Brain pericyte (primary cell): ENCODE measurements at places on chromosomes 12 and 14.

DNA sequence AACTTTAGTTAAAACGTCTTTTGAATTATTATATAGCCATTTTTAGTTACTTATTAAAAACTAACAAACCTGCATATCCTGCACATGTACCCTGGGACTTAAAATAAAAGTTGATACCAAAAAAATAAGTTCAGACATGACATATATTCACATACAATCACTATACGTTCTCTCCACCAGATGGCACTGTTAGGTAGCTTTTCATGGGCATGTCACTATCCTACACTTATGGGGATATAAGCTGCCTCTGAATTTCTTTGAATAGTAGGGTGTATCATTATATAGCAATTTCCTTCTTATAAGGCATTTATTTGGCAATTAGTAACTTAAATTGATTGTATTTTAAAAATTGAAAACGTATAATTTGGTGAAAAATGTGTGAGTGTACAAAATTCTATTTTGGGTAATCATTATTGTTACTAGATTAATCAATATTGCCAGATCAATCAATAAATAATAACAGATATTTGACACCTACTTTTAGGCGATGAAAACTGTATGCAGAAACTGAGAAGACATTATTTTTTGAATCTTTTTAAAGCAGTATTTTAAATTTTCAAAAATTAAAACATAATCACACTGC, 31.8 kb upstream of the OR10A7 start:
- peak; percentile 43 for DNase-seq

DNA sequence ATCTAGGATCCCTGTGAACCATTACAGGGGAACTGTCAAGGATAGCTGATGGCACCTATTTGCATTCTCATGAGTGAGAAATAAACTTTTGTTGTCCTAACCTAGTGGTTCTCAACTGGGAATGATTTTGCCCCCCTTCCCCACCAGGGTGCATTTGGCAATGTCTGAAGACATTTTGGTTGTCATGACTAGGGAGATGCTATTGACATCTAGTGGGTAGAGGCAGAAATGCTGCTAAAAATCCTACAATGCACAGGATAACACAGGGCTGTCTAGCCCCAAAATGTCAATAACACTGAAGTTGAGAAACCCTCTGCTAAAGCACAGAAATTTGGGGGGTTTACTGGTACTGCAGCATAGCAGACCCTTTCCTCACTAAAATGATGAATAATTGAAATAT, 140.9 kb upstream of the SRRM4 start:
- DNase-seq, result no peak

DNA sequence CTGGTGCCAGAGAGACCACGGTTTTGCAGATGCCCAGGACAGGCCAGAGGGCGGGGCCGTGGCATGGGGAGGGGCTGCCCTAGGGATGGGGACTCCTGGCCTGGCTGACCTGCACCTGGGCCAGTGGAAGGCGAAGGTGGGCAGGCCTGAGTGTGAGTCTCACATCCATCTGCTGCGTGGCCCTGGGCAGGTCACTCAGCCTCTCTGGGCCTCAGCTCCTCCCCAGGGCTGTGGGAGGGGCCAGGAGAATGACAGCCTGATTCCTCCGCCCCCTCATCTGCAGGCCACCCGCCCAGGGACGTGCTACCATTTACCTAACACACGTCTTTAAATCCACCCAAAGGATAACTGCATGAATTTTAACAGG, 90.9 kb downstream of the GALNT9 start:
- no peak for DNase-seq

DNA sequence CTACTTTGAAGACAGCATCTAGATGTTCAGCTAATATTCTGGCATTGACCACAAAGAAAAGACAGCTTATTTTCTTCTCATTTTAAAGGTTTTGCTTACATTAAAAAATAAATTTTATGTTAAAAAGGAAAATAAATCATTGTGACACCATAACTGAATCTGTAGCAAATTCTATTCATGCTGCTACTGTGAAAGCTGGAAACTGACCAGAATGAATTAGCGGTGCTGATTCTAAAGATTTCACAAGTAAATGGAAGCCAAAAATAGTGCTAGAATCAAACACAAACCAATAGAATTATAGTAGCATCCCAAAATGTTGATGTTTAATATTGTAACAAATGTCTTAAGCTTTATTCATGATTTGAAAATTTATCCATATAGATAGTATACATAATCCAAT, 850.0 kb upstream of the FBXO33 start:
- DNase-seq, result no peak

- DNase-seq, result no peak
Observed at GRCh38 chr12:113299619-113300237, 35.2 kb downstream of the SLC8B1 start.

GRCh38 chr12:93127582-93128331, 198.7 kb upstream of the EEA1 start:
- peak; percentile 50 for DNase-seq

GRCh38 chr12:106282457-106283097, 20.0 kb upstream of the TCP11L2 start:
- no peak for DNase-seq

DNA sequence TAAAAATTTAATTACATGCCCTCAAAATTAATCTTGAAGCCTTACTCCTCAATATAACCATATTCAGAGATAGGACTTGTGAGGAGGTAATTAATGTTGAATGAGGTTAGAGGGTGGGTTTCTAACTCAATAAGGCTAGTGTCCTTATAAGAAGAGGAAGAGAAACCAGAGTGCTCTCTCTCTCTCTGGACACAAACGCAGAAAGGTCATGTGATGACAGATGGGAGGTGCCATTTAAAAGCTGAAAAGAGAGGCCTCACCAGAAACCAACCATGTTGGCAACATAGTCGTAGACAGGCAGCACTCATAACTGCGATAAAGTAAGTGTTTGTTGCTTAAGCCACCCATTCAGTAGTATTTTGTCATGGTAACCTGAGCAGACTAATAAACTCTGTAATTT, 378.5 kb upstream of the LMO3 start:
- no peak for DNase-seq

DNA sequence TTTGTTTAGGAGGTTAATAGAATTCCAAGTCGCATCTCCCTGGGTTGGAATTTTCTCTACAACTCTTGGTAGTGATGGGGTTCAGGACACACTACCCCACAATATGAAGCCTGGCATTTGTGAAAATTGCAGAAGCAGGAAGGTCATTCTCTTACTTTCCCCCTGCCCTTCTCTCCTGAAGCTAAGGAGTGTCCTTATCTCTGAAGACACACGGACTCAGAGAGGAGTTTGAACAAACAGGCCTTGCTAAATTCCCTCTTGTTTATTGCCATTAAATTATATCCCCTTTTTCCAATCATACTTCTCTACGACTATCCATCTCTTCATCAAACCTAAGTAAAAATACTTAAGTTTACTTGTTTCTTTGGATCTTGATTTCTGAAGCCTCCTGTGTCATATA, 443.0 kb downstream of the RAD51B start:
- no peak for DNase-seq

DNA sequence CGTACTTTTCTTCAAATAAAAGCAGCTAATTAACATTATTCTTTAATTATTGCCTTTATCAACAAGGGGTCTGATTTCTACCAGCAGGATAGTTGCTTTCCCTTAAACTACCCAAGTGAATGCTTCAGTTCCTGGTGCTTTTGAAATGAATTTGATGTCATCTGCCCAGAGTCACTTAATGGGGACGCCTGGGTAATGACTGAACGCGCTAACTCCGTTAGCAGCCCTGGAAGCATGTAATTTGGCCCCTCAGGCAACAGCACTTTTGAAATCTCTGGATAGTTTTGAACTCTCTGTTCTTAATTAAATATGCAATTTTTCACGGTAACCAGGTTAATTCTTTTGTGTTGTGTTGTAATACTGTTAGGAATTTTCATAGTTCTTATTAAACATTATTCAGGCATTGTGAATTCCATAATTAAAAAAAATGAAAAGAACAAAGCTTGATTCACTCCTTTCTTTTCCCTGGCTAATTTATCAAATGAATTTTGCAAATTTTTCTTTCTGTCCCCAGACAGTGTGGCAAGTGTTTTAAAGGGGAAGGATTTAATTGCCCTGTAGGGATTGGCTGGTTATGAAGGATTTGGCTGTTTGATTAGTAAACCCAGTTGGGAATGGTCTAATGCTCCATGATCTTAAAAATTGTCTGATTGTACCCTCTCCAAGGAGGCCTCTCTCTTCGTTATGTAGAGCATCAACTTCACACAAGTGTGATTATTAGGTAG, 137.5 kb upstream of the MYL2 start:
- DNase-seq, result no peak

- DNase-seq, result no peak
Observed at GRCh38 chr12:118544569-118544968, 168.2 kb downstream of the SUDS3 start.

GRCh38 chr12:84455598-84455997, 457.0 kb downstream of the SLC6A15 start:
- DNase-seq, result no peak
